ENCODE measurements at places on chromosomes 12 and 14. TPM values are rescaled to one million over a fixed set of nuclear protein-coding genes. Genes with fewer than 3 reads are reported as not detected.

DNA sequence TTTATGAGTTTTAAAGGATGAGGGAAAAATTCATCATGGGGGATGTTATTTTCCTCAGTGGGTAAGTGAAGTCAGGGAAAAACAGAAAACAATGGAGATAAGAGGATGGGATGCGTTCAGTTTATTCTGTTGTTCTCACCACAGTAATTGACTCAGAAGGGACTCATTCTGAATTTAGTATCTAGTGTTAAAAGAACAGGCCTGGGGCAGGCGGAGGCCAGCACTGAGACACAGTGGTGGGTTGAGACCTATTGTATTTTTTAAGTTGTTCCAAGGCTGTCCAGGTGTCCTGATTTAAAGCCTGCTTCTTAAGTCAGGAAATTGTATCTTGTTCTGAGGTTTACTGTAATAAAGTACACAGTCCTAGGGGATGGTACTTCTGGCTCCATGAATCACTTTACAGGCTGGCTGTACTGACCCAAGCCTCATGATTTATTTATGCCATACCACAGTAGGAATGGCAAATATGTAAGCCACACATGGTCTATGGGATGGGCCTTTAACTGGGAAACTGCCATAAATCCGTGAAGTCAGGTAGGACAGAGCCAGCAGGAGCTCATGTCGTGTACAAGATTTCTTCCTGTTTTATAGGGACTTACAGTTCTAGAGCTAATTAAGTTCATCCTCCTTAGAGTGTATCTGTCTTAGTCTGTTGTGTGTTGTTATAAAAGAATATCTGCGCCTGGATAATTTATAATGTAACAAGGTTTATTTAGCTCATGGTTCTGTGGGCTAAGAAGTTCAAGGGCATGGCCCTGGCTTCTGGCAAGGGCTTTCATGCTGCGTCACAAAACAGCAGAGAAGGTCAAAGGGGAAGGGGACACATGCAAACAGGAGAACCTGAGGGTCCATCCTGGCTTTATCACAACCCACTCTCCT is 244.1 kb downstream of the FBXL14 start:
- H3K4me3 ChIP-seq, result no peak overlapping the region
- no peaks in the 10 kb centered on the region for H3K27me3 ChIP-seq
- no peak overlapping the region for H3K27ac ChIP-seq
- H3K4me1 ChIP-seq, result no peaks in the 10 kb centered on the region
- DNase-seq, result no peak
- no peaks in the 10 kb centered on the region for H3K36me3 ChIP-seq

- H3K4me1 ChIP-seq, result peaks cover under 1% of the 10 kb centered on the region
- no peak for DNase-seq
- no peaks in the 10 kb centered on the region for H3K27me3 ChIP-seq
- no peaks in the 10 kb centered on the region for H3K36me3 ChIP-seq
Measured at GRCh38 chr12:32536000-32536345, 136.6 kb downstream of the FGD4 start.

DNA sequence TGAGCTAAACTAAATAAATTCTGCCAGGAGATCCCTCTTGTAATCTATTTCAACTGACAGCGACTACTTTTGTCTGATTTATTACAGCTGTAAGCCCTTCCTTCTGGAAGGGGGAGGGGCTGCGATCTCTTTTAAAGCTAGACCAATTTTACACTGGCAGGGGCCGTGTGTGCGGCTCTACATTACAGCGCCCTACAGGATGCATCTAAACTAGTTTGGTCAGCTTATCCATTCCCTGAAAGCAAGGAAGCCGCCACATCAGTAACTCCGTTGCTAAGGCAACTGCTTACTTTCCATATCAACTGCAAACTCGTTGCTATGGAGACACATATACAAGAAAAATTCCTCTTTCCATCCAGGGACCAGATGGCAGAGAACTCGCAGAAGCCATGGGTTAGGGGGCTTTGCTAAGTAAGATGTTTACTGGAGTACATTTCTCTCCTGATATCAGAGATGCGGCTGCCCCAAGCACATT is 17.4 kb downstream of the FOXN3 start:
- H3K4me3 ChIP-seq, result no peak overlapping the region
- H3K27me3 ChIP-seq, result no peaks in the 10 kb centered on the region
- peak; percentile 97 for DNase-seq
- H3K36me3 ChIP-seq, result peaks cover 8% of the 10 kb centered on the region
- no peak overlapping the region for H3K27ac ChIP-seq

DNA sequence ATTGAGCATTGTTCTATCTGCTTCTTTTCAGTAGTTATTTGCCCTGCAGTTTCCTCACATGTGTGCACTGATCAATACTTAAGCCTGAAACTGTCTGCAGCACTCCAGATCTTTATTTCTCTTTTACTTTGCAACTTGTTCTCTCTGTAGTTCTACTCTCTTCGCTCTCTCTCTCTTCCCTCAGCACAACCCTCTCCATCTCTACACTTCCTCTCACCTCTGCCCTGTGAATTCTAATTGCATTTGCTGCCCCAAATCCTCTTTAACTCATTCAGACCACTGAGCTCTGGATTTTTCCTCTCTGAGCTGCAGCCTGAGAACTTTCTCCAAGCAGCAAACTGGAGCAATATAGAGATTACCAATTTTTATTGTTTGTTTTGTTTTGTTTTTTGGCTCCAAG is 1035.5 kb downstream of the FSCB start:
- H3K4me1 ChIP-seq, result no peaks in the 10 kb centered on the region
- no peaks in the 10 kb centered on the region for H3K27me3 ChIP-seq
- H3K4me3 ChIP-seq, result no peak overlapping the region
- no peak for DNase-seq
- no peaks in the 10 kb centered on the region for H3K36me3 ChIP-seq

- no peaks in the 10 kb centered on the region for H3K36me3 ChIP-seq
- H3K27me3 ChIP-seq, result no peaks in the 10 kb centered on the region
- H3K4me3 ChIP-seq, result no peak overlapping the region
- H3K4me1 ChIP-seq, result no peaks in the 10 kb centered on the region
Measured at GRCh38 chr12:91289072-91289471, 106.5 kb upstream of the DCN start.

GRCh38 chr14:21347201-21347600 is 36.6 kb downstream of the SUPT16H start:
- no peaks in the 10 kb centered on the region for H3K4me1 ChIP-seq
- no peak overlapping the region for H3K4me3 ChIP-seq
- H3K27me3 ChIP-seq, result no peaks in the 10 kb centered on the region
- no peak for DNase-seq
- no peak overlapping the region for H3K27ac ChIP-seq

- no peak for DNase-seq
- no peak overlapping the region for H3K27ac ChIP-seq
- H3K36me3 ChIP-seq, result no peaks in the 10 kb centered on the region
- no peak overlapping the region for H3K4me3 ChIP-seq
- peaks cover 3% of the 10 kb centered on the region for H3K4me1 ChIP-seq
Measured at GRCh38 chr12:47896022-47896421, 8.8 kb downstream of the VDR start.

DNA sequence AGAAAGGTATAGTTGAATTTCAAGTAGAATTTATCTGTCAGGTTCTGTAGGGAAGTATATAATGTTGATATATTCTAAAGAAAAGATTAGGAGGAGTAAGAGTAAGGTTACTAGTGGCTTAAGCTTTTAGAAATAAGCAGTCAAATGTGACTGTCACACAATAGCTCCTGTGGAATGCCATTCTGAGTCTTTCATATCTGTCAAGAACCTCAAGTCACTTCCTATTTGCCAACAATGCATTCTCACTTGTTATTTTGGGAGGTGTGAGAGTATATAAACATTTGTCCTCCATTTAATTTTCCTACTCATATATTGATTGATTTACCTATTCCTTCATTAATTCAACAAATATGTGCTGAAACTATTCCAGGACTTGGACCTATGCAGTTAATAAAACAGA is 11.7 kb downstream of the CLEC9A start:
- H3K4me1 ChIP-seq, result no peaks in the 10 kb centered on the region
- H3K4me3 ChIP-seq, result no peak overlapping the region
- no peaks in the 10 kb centered on the region for H3K36me3 ChIP-seq
- H3K27me3 ChIP-seq, result no peaks in the 10 kb centered on the region
- H3K27ac ChIP-seq, result no peak overlapping the region
- DNase-seq, result no peak

DNA sequence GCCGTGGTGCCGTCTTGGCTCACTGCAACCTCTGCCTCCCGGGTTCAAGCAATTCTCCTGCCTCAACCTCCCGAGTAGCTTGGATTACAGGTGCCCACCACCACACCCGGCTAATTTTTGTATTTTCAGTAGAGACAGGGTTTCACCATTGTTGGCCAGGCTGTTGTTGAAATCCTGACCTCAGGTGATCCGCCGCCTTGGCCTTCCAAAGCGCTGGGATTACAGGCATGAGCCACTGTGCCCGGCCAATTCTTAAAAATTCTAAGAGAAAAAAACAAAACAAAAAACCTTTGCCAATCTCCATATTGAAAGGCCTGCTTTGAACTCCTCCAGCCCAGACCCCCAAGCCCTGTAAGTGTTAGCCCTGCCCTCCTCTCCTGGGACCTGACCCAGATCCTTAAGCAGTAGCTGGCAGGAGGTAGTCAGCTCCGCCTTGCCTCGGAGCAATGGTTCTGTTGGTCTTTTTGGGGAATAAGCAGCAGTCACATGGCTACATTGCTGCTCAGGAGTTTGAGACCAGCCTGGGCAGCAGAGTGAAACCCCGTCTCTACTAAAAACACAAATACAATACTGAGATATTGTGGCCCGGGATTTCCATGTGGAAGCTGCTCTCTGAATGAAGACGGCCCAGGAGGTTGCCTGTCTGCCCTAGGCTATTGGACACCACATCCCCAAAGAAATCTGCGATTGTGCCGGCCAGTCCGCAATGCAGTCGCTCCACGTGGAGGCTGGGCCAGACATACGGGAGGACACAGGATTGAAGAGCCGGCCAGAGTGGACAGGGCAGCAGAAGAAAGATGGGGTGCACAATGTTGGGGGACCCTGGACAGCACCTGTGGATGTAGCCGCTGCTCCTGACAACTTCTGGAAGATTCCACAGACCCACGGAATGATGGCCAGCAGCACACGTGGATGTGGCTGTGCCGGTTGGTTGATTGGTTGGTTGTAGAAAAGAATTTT is 28.8 kb upstream of the BEGAIN start:
- H3K4me3 ChIP-seq, result no peak overlapping the region
- no peaks in the 10 kb centered on the region for H3K36me3 ChIP-seq
- H3K4me1 ChIP-seq, result no peaks in the 10 kb centered on the region
- DNase-seq, result no peak

GRCh38 chr12:44441155-44441554 is 435.0 kb downstream of the NELL2 start:
- H3K27ac ChIP-seq, result no peak overlapping the region
- H3K4me1 ChIP-seq, result no peaks in the 10 kb centered on the region
- no peaks in the 10 kb centered on the region for H3K36me3 ChIP-seq
- DNase-seq, result no peak

- no peaks in the 10 kb centered on the region for H3K27me3 ChIP-seq
- no peak overlapping the region for H3K27ac ChIP-seq
- no peak overlapping the region for H3K4me3 ChIP-seq
- peaks cover 1% of the 10 kb centered on the region for H3K4me1 ChIP-seq
Measured at GRCh38 chr14:57609192-57610075, 115.8 kb upstream of the CCDC198 start.

DNA sequence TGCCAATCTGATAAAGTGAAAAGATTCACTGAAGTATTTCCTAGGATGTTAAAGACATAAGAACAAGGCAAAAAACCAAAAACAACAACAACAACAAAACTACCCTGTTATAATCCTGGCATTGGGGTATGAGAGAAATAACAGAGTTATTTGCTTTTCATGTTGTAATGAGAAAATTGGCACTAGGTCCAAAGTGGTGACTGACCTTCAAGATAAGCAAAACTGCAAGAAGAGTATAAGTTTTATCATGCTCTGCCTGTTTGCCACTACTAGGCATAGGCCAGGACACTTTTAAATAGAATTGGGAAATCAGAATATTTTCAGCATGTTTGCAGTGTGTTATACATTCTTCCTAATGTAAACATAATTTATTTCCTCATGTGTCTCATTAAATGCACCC is 140.1 kb upstream of the CPM start:
- DNase-seq, result no peak
- no peaks in the 10 kb centered on the region for H3K36me3 ChIP-seq
- H3K27ac ChIP-seq, result no peak overlapping the region
- no peaks in the 10 kb centered on the region for H3K27me3 ChIP-seq

DNA sequence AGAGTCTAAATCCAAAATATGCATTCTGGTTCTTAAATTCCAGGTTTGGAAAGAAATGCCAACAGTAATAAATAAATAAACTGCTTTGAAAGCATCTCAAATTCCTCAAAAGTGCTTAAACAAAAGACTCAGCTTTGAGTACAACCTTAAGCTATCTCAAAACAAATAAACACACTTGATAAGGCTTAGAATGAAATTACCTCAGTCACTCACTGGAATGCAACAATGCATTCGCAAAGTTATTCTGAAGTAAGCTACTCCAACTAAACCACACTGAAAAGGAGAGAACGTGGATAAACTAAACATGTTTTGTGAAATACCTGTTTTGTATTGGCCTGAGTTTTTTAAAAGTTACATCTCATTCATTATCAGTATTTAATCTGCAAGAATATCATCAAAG is 1.2 kb downstream of the SPTSSA start:
- H3K27me3 ChIP-seq, result no peaks in the 10 kb centered on the region
- peaks cover 2% of the 10 kb centered on the region for H3K4me1 ChIP-seq
- DNase-seq, result peak; percentile 42
- H3K4me3 ChIP-seq, result no peak overlapping the region
- peak overlapping the region; percentile 99 for H3K27ac ChIP-seq

DNA sequence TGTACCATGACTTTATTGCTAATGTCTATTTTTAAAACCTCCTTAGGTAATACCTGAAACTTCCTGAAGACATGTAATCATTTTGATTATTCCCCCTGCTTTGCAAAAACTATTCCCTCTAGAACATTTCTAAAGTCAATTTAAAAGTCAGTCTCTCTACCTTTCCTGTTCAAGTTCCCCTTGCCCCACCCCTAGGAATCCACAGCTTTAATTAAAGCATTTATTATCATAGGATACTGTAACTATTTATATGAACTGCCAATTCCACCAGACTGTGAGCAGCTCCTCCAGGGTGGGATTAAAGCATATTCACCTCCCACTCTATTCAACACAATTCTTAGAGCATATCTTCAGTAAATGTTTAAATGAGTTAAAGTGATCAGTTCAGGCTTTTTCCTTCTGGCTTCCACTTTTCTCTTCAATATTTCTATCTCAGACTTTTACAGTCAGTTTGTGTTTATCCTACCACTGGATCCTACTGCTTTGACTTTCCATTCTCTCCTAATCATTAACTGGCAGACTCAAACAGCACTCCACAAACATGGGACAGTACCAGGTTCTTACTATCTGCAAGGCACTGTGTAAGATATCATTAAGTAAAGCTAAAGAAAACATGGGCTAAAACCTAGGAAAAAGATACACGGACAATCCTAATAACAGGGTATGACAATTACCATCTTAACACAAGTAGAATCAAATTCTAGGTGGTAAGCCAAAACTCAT is 39.1 kb downstream of the PTPN21 start:
- no peak for DNase-seq
- H3K27ac ChIP-seq, result no peak overlapping the region
- no peak overlapping the region for H3K4me3 ChIP-seq
- H3K4me1 ChIP-seq, result no peaks in the 10 kb centered on the region
- H3K27me3 ChIP-seq, result no peaks in the 10 kb centered on the region

The LMNTD1 gene
- 14.9 TPM for total RNA-seq

GRCh38 chr12:62605981-62606380 is 139.4 kb downstream of the MON2 start:
- H3K27ac ChIP-seq, result no peak overlapping the region
- H3K27me3 ChIP-seq, result no peaks in the 10 kb centered on the region
- no peak for DNase-seq
- no peak overlapping the region for H3K4me3 ChIP-seq
